ENCODE measurements at places on chromosomes 4 and X. TPM values are rescaled to one million over a fixed set of nuclear protein-coding genes. Genes with fewer than 3 reads are reported as not detected.

Gene CPZ
- total RNA-seq, result not detected

Gene HTN1
- not detected for total RNA-seq

Gene TCP11X1
- not detected for total RNA-seq

Gene PRKG2
- not detected for total RNA-seq

Gene PCDH7
- 0.20 TPM for total RNA-seq

Gene TCP11X2
- not detected for total RNA-seq

Gene MAGEA12
- not detected for total RNA-seq

Gene EDNRA
- under 0.01 TPM for total RNA-seq

Gene DIPK2B
- 52.3 TPM for total RNA-seq

Gene CFP
- total RNA-seq, result under 0.01 TPM

Gene SPATA4
- not detected for total RNA-seq

Gene ELF4
- 10.2 TPM for total RNA-seq

Gene GLRA3
- not detected for total RNA-seq

Gene ZNF185
- total RNA-seq, result 9.2 TPM

Gene PWWP3B
- under 0.01 TPM for total RNA-seq

Gene TMSB15C
- 6.1 TPM for total RNA-seq

Gene CORIN
- total RNA-seq, result under 0.01 TPM

Gene TIMP1
- total RNA-seq, result 80.8 TPM
